ENCODE measurements at places on chromosomes 2 and 18.

- DNase-seq, result no peak
These were observed 206.9 kb downstream of the ICOS start for GRCh38 chr2:204143216-204144014.

DNA sequence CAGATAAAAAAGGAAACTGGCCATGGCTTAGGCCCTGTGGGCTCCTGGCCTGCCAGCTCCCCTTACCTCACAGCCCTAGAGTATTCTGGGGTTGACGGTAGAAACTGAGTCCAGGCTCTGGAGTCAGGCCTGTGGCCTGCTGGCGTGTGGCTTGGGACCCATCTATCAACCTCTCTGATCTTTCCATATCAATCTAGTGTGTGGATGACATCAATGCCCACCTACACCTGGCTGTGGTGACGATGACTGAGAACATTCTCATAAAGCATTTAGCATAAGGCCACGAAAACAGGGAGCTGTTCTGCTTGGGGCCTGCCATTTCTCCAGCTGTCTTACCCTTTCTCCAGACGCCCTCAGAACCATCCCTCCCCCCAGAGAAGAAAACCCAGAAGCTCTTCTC, 17.9 kb downstream of the PCARE start:
- no peak for DNase-seq

GRCh38 chr2:43622931-43623451, 14.1 kb upstream of the PLEKHH2 start:
- no peak for DNase-seq

DNA sequence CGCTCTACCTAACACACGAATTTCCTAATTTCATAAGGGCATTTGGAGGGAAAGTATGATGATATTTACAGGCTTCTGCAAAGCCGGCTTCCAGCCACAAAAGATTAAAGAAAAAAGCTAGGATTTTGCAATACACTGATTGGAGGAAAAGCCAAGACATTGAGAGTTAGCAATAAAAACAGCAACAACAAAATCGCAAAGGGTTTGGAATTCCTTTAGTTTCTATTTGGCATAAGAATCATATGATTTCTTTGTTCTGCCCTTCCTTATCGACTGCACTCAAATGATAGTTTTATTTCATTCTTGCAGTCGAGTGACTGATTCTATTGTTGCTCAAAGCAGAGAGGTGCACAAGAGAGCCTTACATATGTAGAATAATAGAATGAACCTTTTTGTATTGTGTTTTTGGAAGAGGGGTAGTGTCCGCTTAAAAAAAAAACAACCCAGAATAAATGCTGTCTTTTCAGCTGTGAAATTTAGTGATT, 3.9 kb upstream of the ZNF532 start:
- no peak for DNase-seq

DNA sequence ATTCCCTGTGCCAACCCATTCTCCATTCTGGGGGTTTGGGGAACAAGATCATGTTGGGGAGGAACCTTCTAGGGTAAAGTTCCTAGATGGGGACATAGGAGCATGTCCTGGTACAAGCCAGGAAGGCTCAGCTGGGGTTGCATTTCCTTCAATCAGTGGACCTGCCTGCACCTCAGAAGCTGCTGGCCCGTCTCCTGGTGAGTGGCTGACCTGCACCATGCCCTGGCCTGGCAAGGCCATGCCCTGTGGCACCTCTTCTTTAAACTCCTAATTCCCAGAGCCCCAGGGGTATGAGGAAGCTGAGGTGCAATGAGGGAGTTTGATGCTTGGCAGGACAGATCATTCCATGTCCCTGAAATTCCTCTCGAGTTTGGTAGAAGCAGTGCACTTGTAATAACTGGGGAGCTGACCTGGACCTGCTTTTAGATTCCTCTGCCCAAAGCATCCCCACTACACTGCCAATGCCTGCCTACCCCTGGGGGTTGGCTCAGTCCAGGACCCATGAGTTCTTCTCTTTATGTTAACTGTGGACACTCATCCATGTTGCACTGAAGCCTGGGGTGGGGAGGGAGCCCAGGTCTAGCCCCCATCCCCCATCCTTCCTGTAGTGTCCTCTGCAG, 25.3 kb downstream of the MROH2A start:
- DNase-seq, result no peak

DNA sequence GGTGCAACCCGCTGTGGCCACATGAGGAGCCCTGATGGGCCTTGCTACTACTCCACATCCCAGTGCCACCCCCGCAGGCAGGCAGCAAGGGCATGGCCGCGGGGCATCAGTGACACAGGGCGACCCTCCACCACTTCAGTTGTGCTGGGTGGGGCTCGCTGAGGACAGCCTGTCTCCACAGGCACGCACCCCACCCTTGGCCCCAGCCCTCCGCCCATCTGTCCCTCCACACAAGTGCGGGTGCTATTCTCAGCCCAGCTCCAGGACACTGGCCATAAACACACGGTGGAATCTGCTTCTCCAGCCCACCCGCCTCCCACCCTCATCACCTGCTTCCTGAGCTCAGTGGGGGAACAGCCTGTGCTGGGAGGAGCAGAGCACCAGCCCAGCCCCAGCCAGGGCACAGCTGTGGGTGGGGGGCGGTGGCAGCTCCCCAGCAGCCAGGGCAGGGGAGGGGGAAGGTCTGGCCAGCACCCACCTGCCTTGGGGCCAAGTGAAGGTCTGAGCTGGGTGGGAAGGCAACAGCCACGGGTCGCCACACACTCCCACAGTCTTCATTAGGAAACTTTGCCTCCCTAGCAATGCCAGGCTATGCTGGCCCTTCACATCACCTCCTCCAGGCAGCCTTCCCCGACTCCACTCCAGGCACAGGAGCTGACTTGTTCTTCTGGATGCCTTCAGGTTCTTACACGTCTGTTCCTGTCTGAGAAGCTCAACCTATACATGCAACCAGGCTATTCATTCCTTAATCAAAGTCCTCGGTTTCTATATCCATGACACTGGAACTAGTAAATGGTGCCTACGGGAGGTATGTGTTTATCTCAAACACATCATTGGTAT, 16.5 kb downstream of the BIN1 start:
- no peak for DNase-seq

Data from GM10248 (cell line).